SJSA1 (cell line): ENCODE measurements at places on chromosomes 3 and 15. TPM values are rescaled to one million over a fixed set of nuclear protein-coding genes. Genes with fewer than 3 reads are reported as not detected.

DNA sequence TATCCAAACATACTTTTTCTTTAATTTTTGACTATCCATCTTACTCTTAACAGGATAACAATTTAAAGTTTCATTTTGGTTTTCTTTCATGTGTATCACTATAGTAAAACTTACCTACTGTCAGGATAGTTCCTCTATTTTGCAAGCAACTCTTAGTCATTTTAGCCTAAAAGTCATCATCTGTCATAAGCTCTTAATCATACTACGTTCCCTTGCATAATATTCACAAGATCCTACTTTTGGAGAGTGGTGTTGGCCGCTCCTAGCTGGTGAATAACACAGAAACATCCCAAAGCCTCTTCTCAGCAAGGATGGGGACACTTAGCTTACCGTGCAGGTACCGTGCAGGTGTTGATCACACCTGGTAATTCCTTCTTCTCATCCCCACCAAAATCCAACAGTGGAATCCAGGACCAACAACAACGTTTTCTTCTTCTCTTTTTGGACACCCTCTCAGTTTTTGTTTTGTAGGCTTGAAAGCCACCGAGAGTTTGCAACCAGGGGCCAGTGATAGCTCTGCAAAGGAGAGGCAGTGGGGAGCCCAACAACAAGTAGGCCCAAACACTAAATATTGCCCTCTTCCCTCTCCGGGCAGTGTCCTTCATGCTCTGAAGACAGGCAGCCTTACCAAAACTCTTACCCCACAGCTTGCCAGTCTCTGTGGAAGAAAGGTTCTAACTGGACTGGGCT is 433 bp downstream of the FILIP1L start:
- no peak for DNase-seq

GRCh38 chr15:77009646-77010311 is 14.9 kb downstream of the PSTPIP1 start:
- no peak for DNase-seq

GRCh38 chr3:184741798-184742675 is 30.2 kb upstream of the MAGEF1 start:
- no peak for DNase-seq

The CHCHD4 gene
- total RNA-seq, result 12.8 and 17.3 TPM in 2 replicates

DNA sequence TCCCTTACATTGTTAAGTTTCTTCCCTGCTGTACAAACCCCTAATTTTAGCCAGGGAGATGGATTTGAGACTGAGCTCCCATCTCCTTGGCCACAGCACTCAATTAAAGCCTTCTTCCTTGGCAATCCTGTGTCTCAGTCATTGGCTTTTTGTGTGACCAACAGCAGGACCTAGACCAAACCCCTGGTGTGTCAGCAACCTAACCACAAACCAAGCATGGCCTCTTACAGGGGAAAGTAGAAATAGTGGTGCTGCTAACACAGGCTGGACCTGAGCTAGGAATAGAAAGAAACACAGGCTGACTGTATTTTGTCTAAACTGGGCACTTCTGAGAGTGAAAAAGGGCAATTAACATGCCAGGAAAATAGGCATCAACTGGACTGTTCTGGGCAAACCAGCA is 37.9 kb downstream of the PPCDC start:
- no peak for DNase-seq

The TICRR gene
- 8.6 and 10.5 TPM in 2 replicates for total RNA-seq

- DNase-seq, result no peak
These were observed 21.7 kb upstream of the UTS2B start for GRCh38 chr3:191352014-191352413.

The EFHB gene
- total RNA-seq, result 0.11 and 0.88 TPM in 2 replicates

GRCh38 chr3:173510565-173510964 is 113.0 kb downstream of the NLGN1 start:
- no peak for DNase-seq

DNA sequence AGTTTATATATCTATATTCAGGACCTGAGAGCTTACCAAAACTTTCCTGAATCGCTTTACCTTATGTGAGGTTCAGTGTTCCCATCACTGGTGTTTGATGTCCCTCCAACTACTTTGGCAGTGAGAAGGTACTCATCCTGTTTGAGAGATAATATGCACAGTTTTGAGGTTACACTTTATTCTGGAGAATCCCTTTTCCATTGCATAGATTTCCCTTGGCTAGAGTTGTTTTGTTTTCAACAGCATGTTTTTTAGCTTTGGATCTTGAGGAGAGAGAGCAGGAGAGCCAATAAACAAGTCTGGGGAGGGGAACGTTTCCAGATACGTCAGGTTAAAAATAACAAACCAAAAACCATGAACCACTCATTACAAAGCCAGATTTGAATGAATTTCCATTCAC is 33.6 kb downstream of the CD200 start:
- DNase-seq, result no peak

GRCh38 chr15:91866971-91867372 is 13.5 kb downstream of the SLCO3A1 start:
- no peak for DNase-seq

DNA sequence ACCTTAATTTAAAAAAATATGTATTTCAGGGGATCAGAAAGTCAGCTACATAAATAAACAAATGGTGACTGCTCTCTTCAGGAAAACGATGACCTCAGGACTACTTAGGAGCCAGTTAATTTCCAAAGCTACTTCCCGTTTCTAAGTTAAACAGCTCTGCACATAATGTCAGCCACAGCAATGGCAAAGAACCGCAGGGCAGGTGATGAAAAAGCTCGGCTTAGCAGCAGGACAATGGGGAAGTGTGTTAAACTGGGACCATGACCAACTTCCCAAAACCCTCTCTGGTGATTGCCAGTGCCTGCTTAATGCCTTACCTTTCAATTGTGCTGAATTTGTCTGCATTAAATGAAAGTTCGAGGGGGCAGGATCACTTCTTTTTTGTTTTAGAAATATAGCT is 258.9 kb downstream of the FHIT start:
- no peak for DNase-seq

The MCF2L2 gene
- 0.03 TPM in 1 of 2 replicates, not detected in the other for total RNA-seq

The PLA1A gene
- total RNA-seq, result 0.16 and 1.4 TPM in 2 replicates

DNA sequence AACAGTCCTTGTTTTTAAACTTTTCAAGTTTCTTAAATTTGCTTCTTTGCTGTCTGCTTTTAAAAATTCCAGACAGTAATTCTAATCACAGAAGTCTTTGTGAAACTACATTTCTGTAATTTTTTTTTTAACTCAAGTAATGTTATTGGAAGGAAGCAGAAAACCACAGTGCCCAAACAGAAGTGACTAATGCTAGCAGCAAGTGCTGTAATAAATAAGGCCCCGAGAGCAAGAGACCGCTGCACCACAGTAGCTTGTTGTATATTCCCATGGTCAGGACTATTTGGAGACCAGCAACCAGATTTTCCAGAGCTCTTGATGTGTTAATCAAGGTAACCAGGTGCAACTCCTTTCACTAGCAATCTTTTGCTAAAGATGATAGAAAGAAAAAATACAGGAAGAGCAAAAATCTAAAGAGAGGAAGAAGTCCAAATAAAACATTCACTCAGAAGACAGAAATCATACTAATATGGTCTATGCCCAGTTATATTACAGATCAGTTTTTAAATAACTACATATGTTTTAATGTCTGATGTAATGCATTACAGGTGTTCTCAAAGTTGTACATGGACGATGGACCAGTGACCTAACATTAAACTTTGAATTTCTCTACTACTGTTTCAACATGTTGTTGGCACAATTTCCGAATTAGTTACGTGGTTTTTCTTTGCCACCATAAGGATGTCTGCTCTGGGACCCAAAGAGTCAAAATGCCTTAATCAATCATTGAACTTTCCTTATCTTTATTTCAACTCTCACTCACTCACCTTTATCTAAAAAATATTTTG is 36.4 kb downstream of the WWTR1 start:
- DNase-seq, result peak; percentile 69

GRCh38 chr15:42226648-42227047 is 18.5 kb upstream of the VPS39 start:
- no peak for DNase-seq

GRCh38 chr3:113038328-113038727 is 47.5 kb downstream of the GTPBP8 start:
- DNase-seq, result no peak

The ACKR4 gene
- total RNA-seq, result 0.18 TPM in 1 of 2 replicates, not detected in the other

The MEIS2 gene
- total RNA-seq, result 3.0 and 4.2 TPM in 2 replicates

The COPB2 gene
- 113 and 126 TPM in 2 replicates for total RNA-seq

DNA sequence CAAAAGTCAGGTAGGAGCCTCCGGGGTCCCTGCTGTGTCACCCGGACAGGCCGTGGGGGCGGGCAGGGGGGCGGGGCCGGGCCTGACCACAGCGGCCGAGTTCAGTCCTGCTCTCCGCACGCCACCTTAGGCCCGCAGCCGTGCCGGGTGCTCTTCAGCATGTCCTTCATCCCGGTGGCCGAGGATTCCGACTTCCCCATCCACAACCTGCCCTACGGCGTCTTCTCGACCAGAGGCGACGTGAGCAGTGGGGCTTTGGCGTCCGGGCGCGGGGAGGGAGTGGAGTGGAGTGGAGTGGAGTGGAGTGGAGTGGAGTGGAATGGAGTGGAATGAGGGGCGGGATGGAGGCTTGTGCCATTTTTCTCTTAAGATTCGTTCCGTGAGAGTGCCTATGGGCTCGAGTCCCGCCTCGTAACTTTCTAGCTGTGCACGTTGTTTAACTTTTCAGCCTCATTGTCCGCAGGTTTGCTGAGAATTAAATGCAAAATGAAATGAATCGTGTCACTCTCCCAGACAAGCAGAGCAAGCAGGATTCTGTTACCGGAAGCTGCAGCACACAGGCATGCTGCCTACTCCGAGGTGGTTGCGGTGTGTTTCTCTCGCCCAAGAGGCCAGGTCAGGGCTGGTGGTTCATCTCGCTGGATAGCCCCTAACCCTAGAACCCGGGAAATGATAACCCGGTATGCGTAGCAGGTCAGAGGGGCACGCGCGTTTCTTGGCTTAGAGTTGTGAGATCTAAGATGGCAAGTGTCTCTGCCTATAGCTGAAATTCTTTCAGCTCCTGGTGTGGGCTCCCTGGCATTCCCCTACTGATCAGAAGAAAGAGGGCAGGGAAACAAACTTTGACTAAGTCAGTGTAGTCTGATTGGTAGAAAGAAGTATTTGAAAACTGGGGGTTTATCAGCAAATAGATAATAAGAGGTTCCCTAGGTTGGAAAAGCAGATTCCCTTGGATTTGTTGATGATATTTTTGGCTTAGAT is at the start of gene FAH:
TSS of gene FAH (plus strand) at position 104 of the 981 bp plus-strand sequence. CDS start at position 160, 56 bp downstream.
- no peak for DNase-seq

DNA sequence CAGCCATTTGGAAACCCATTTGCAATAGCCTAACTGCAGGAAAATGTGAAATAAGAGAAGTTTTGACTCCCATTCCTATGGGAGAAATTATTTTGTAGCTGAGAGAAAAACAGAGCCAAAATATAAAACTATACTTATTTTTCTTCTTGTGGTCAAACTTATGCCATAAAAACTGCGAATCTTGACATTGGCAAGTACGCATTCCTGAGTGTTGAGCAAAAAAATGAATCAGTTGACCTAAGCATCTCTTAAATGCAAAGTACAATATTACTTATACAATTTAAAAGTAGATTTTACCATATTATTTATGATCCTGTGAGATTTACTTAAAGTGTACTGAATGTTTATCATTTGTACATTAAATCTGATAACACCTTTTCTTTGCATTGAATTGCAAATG is 50.1 kb upstream of the CMC1 start:
- DNase-seq, result no peak

GRCh38 chr3:85255949-85256348 is 297.2 kb downstream of the CADM2 start:
- DNase-seq, result no peak

- no peak for DNase-seq
These were observed 4.5 kb downstream of the ARPIN start for GRCh38 chr15:89908226-89908625.

- DNase-seq, result no peak
These were observed 149.8 kb downstream of the TMCO5A start for GRCh38 chr15:38084289-38084688.

The CCR3 gene
- total RNA-seq, result 0.29 and 0.66 TPM in 2 replicates

GRCh38 chr3:12969486-12969885 is 103.7 kb downstream of the IQSEC1 start:
- no peak for DNase-seq

The ARGFX gene
- not detected in 2 replicates for total RNA-seq

The EXD1 gene
- not detected in 2 replicates for total RNA-seq

The TRH gene
- total RNA-seq, result not detected in 2 replicates

- no peak for DNase-seq
These were observed 811.4 kb downstream of the NR2F2 start for GRCh38 chr15:97141871-97142270.
